Activated naive CD8-positive, alpha-beta T cell treated with anti-CD3 and anti-CD28 coated beads for 36 hours (primary cell): ENCODE measurements at places on chromosomes 12 and 14.
A peak's percentile ranks its signal among the peaks of the same experiment; 100 is the strongest.

- DNase-seq, result peak; percentile 54
These were observed 58.7 kb upstream of the STK38L start for GRCh38 chr12:27185234-27186021.

DNA sequence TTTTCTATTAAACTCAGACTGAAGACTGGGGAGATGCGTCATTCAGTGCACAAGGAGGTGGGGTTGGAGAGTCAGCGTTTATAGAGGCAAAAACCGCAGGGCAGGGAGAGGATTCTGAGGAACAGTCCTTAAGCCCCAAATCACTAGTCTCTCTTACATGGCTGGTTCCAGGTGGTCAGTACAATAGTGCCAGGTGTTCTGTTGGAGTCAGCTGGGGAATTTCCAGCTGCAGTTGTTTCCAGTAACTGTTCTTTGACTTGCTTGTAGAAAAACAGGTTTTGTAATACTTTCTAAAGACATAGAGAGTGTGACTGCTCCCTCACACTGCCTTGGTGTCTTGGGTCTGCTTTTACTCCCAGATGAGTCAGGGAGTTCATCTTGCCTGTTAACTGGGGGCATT is 192.2 kb downstream of the TMTC3 start:
- DNase-seq, result no peak

DNA sequence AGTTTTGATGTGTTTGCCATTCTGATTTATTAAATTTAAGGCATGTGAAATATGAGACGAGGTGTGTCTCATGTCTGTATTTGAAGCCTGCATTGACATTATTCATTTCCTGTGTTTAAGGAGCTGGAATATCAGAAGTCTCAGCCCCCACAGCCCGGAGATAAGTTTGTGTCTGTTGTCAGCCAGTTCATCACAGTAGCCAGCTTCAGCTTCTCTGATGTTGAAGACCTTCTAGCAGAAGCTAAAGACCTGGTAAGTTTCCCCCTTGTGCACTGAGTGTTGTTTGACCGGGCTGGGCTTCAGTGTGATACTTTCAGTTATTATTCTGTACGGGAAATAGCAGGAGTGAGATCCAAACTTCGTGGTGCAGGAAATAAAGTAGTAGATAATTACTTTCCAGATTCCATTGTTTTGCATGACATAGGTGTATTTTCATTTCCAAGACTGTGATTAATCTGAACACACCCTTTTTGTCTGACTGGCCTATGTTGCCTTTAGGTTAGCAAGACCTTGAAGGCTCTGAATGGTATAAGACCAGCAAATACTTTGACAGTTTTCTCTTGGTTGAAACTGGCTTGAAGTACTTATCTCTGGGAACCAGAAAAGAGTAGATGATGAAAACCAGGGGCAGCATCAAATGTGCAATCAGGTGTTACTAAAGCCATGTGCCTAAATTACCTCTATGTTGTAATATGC is 101.5 kb downstream of the GPR135 start:
- DNase-seq, result no peak

GRCh38 chr12:98701166-98701565 is 56.1 kb downstream of the APAF1 start:
- no peak for DNase-seq

DNA sequence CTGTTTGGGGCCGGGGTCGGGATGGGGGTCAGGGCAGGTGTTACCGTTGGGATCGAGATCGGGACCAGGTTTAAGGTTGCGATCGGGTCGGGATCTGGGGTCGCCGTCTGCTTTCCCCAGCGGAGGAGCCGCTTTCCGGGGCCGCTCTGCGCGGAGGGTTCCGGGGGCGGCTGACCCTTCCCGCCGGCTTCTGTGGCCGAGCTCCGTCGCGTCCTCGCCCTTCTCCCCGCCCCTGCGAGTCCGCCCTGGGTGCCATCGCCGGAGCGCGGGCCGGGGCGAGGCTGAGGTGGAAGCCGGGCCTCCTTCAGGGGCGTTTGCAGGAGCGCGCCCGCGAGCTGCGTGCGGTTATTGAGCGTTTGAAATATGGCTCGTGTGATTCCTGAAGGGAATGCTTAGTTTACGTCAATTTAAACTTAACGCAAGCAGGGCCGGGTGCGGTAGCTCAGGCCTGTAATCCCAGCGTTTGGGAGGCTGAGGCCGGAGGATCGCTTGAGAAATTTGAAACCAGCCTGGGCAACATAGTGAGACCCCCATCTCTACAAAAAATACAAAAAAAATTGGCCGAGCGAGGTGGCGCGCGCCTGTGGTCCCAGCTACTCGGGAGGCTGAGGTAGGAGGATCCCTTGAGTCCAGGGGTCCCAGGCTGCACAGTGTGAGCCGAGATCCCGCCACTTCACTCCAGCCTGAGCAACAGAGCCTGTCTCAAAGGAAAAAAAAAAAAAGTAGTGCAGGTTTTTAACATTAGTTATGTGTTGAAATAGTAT is 620 bp downstream of the PGAM5 start:
- peak; percentile 43 for DNase-seq

GRCh38 chr12:112162241-112162790 is 37.0 kb downstream of the TRAFD1 start:
- DNase-seq, result no peak

- no peak for DNase-seq
These were observed 2.8 kb downstream of the ASB2 start for GRCh38 chr14:93973607-93974006.

DNA sequence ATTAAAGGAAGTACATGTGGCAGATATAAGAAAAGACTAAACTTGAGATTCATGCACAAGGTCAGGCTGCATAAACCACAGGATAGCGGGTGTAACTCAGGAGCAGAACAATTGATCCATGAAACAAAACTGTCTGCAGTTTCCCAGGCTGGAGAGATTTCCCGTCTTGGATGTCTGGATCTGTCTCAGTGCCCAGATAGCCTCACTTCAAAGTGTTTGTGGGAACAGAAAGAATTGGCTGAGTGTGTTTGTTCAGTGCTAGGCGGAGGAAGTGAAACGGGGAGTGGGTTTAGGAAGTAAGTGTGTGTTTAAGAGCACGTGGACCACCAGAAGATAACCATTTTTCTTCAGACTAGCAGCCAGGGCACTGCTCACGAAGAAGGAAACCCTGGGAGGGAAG is 1.4 kb upstream of the RNASE10 start:
- no peak for DNase-seq

- no peak for DNase-seq
These were observed 10.5 kb downstream of the NTF3 start for GRCh38 chr12:5442251-5443006.

GRCh38 chr12:18794000-18794399 is 56.1 kb downstream of the CAPZA3 start:
- DNase-seq, result no peak

GRCh38 chr14:37253905-37254304 is 56.2 kb downstream of the MIPOL1 start:
- DNase-seq, result no peak

- DNase-seq, result no peak
These were observed 31.3 kb upstream of the LALBA start for GRCh38 chr12:48601013-48601756.

GRCh38 chr12:27550653-27550975 is 26.6 kb downstream of the PPFIBP1 start:
- no peak for DNase-seq

- DNase-seq, result no peak
These were observed 488.5 kb upstream of the TBX3 start for GRCh38 chr12:115172521-115172920.
